ENCODE measurements at places on chromosomes 16 and 17.

DNA sequence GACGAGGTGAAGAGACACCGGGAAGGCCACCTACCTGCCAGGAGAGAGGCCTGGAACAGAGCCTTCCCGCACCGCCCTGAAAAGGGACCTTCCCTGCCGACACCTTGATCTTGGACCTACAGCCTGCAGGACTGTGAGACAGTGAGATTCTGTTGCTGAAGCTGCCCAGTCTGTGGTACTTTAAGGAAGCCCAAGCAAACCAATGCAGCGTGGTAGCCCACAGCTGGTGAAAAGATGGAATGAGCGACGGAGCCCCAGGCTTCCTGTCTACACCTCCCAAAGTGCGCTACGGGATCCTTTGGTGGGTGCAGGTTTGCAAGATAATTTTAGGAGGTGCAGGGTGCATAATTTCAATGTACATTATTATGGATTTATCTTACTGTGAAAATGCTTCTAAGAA lies 33.9 kb downstream of the TNFRSF13B start:
- no peak for DNase-seq

DNA sequence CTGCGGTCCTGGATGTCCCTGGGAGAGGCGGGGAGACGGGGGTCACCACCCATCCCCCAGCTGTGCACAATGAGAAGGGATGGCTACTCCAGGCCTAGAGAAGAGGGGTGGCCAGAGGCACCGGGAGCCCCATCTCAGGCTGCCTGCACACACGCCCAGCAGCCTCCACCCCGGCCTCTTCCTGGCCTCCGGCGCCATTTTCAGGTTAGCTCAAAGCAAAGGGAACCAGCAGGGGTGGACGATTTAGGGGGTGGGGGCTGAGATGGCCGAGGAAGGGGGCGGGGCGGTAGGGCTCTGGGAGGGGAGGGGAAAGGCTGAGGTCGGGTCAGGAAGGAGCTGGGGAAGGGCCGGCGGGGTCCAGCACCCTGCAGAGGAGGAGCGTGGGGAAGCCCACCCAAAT lies 42.8 kb downstream of the SRCIN1 start:
- DNase-seq: no peak

GRCh38 chr17:54967621-54968261 lies 713 bp downstream of the COX11 start:
- DNase-seq: no peak

GRCh38 chr17:9016941-9017552 lies 4.3 kb upstream of the NTN1 start:
- no peak for DNase-seq

GRCh38 chr16:3961449-3961849 lies 80.9 kb upstream of the CREBBP start:
- DNase-seq: no peak

DNA sequence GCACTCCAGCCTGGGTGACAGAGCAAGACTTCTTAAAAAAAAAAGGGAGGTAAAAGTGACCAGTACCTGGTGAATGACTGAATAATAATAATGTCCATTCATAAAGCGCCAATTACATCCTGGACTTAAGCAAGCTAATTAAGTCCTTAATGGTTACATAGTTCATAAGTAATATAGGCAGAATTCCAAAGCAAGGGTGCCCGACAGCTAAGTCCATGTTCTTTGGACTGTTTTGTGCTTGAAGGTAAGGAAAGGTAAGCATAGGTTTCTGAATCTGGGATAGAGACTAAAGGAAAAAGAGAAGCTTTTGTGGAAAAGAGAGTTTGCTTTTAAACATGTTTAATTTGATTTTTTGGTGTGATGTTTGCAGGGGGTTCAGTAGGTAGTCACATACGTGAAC lies 9.8 kb downstream of the POLR2A start:
- no peak for DNase-seq

Measured in activated B cell treated with CpG ODN at 0.5 μM for 24 hours (primary cell).